ENCODE measurements at places on chromosomes 7 and 10.
A peak's percentile ranks its signal among the peaks of the same experiment; 100 is the strongest.

DNA sequence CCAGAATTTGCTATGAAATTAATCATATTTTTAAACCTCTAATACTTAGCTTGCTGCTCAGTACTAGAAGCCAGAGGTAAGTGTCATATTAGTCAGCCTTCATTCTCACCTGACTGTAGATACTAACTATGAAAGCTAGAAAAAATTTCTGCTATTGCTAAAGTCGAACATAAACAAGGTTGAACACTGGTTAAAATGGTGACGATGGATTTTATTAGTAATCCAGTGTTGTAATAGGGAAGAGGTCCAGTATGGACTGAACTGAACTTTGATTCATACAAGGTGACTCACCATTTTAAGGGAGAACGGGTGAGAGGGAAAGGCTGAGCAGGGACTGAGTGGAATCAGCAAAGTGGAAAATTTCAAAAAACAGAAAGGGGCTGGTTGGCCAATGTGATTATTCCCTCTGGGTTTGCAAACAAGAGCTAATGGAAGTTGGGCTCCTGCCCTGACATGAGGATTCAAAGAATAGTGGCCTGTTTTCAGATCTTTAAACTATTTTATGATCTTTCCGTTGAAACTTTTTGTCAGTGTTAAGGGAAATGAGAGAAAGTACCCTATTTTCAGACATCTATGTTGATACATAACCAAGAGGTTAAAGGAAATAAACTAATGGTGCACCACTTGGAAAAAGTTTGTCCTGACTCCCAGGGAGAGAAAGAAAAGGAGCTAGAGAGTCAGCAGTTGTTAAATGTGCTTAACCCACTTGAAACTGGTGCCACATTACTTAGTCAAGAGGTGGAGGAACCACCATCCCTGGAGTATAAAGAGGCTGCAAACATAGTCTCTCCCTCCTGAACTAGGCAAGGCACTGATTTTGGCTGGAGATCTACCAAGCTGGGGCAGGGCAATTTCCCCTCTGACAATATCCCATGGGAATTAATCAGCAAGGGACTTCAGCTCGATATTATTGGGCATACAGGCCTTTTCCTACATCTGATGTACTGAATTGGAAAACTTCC is 15.3 kb upstream of the AKR1C1 start:
- peak; percentile 33 for DNase-seq

DNA sequence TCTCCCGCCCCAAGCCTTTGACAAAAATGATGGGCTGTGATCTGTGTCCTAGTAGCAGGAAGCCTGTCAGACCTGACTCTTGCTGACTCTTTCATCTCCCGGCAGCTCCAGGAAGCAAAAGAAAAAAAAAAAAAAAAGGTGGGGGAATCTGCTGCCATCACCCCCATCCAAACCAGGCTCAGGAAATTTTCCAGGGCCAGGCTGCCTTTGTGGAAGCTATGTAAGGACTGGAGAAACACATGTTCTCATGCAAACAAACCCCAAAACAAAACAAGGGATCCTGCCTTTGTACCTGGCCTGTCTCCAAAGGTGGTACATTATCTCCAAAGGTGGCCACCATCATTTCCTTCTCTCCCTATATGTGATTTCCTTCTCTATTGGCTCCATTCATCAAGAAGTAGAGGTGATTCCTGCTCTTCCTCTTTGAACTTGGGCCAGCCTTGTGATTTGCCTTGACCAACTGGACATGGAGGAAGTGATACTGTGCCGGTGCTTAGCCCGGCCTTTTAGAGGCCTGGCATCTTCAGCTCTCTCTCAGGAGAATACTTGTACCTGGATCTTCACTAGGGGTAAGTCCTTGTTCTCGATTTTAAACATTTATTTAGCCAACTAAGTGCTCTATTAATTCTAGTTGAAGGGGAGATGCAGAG is 192.2 kb upstream of the SVIL start:
- DNase-seq, result no peak

DNA sequence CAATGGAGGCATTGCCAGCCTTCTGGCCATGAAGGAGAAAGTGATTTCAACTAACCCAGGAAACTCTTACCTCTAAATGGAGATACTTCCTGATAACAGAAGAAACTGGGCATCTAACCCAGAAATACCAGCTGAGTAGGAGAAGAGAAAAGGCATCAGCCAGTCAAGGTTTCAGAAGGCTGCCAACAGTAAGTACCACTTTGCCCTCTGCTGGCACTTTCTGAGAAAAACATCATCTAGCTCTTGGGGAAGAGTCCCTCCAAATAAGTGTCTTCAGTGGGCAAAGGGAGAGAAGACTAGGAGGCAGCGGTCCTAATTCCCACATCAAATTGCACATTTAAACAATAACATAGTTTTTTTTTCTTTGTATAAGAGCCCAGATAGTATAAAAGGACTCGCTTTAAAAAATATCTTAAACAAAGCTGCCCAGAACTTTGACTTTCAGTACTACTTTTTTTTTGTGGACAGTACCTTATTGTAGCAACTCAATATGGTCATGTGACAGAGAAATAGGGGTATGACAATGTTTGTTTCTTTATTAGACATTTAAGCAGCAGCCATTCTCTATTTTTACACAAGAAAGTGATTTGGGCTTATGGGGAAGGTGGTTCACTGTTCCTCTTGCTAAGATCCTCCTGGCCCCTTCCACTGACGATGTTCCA is 157.3 kb downstream of the CTTNBP2 start:
- DNase-seq, result no peak

GRCh38 chr10:100333661-100334440 is 3.8 kb upstream of the PKD2L1 start:
- DNase-seq, result no peak

- DNase-seq, result no peak
These were observed 1.7 kb downstream of the COL28A1 start for GRCh38 chr7:7533831-7534430.

DNA sequence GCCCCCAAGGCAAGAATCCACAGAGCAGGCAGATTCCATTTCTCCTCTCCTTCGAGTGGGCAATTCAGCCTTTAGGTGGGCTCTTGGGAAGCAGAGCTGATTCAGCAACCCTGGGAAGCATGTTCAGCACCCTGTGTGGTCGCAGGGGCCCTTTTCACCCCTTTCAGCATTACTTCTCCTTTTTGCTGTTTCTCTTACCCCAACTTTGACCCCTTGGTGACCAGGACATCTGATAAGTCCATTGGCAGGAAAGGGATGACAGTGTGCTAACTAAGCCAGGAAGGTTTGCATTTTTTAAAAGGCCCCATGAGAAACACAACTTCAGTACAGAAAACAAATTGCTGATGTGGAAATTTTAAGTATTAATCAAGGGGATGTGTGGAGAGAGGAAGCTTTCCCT is 283.7 kb upstream of the NRP1 start:
- no peak for DNase-seq

All from C1 segment of cervical spinal cord (tissue), 14 donors.